ENCODE measurements at places on chromosomes 2 and 18.

GRCh38 chr2:212448698-212449097, 89.9 kb downstream of the ERBB4 start:
- no peak for DNase-seq

DNA sequence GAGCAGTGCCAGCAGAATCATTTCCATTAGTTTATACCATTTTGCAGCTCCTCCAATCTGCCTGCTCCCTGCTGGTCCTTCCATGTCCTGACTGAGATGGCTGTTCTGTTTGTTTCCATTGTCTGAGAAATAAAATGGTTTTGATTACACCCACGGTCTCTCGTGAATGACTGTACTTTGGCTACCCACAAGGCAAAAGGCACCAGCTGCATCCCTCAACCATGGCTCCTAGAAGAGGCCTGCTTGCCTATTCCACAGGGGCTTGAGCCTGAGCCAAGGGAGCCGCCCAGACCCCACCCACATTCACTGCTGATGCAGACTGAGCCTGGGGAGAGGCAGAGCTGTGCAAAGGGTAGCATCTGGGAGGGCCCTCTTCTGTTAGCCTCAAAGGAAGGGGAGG, 31.2 kb downstream of the MARCHF4 start:
- DNase-seq: peak; percentile 20

- peak; percentile 17 for DNase-seq
Measured at GRCh38 chr2:169221745-169222369, 140.5 kb downstream of the LRP2 start.

GRCh38 chr2:234245945-234246344, 195.4 kb downstream of the SPP2 start:
- DNase-seq: no peak

- DNase-seq: peak; percentile 23
Measured at GRCh38 chr2:88659538-88659915, 31.9 kb upstream of the RPIA start.

- DNase-seq: peak; percentile 40
Measured at GRCh38 chr18:12934454-12935071, 13.2 kb upstream of the SEH1L start.

DNA sequence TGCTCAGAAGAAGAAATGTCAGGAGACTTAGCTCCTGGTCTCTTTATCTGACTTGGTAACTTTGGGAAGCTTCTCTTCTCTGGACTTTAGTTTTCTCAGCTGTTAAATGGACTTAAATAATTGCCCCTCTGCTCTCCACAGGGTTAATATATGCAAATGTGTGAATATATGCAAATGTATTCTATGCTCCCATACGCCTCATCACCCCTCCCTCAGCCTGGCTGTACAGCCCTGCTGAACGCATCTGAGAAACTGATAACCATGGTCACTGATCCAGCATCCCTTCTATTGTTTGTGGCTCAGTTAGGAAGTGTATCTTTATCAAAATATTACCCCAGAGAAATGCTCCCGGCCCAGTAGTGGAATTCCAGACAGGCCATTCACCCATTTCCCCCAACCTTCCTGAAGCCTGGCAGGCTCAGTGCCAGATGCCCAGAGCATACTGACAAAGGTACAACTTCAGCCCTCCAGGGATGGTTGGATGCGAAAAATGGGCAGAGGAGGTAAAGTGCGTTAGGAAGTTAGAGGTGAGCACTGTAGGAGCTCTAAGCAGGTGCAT, 103.4 kb downstream of the DYSF start:
- no peak for DNase-seq

DNA sequence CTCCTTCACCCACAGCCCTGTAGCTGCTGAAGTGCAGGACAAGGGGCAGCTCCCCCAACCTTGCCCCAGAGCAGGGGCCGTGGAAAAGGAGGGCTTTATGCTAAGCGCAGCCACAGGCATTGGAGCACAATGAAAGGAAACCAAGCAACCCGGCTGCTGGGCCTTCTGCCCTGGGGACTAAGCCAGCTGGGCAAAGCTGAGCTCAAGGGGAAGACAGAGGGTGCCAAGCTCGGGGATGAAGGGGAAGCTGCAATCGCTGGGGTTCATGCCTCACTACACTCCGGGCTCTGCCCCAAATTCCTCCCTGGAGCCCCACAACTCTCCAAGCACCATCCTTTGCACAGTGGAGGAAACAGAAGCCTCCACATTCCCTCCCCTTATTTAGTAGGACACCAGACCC, 12.4 kb downstream of the SFXN5 start:
- no peak for DNase-seq

GRCh38 chr2:237866101-237866621, 6.7 kb downstream of the RAMP1 start:
- DNase-seq: peak; percentile 11

DNA sequence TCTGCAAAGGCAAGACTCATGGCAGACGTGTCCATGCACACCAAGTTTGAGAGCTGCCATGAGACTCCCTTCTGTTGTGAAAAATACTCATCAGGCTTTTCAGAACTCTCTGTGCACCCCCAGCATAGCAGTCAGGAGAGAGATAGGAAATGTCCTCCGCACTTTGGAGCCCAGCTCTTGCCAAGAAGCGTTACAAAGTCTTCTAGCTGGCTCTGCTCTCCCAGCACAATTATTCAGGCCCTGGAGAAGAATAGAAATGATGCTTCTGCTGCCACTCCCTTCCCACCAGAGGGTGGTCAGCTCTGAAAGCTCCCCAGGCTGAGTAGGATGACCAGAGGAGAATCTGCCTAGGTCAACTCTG, 594.4 kb upstream of the ID2 start:
- no peak for DNase-seq

- no peak for DNase-seq
Measured at GRCh38 chr2:161206471-161207032, 46.3 kb downstream of the TANK start.

DNA sequence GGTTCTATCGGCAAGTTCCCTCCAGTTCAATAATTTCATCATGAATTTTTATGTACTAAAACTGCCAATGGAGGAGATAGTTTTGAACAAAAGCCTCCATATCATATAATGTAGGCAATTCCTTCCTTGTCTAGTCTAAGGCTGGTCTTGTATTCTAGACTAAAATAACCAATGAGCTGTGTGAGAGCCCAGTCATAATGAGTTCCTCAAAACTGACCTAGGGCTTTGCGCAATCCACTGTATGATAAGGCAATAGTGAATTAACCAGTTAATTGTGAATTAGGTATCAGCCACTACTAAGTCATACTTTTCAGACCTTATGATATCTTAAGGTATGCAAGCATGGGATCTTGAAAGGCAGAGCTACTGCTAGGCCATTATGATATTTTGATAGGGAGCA, 7.6 kb upstream of the UXS1 start:
- DNase-seq: no peak

GRCh38 chr2:146108993-146109392, 1589.1 kb upstream of the ZEB2 start:
- no peak for DNase-seq

- no peak for DNase-seq
Measured at GRCh38 chr2:25388491-25388890, 46.8 kb upstream of the DNMT3A start.

DNA sequence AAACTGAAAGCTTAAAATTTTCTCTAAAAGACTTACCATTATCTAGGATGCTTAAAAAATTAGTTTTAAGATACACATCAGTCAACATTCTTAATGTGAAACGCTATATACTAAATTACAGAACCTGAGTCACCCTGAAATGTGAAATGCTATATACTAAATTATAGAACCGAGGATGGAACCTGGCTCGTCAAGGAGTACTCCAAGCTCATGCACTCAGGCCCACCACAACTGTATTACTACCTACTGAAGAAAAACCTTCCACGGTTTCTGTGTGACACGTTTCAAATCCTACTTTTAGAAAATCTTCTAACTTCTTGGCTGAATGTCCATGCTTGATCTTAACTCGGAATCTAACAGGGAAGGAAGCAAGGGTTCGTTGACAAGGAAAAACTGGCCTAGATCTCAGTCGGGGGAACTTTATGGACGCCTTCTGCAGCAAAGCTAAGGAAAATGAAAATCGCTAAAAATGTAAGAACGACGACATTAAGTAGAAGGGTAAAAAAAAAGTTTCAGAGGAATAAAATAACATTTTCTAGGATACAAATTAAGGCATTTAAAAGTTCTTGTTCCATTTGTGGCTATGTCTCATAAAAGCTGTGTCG, 1.4 kb downstream of the PRKD3 start:
- DNase-seq: no peak

GRCh38 chr2:226798422-226799210, 1.0 kb downstream of the IRS1 start:
- peak; percentile 44 for DNase-seq

GRCh38 chr2:219155054-219155644, 5.5 kb downstream of the NHEJ1 start:
- DNase-seq: peak; percentile 72

- no peak for DNase-seq
Measured at GRCh38 chr18:31098878-31099277, 3.3 kb downstream of the DSC2 start.

DNA sequence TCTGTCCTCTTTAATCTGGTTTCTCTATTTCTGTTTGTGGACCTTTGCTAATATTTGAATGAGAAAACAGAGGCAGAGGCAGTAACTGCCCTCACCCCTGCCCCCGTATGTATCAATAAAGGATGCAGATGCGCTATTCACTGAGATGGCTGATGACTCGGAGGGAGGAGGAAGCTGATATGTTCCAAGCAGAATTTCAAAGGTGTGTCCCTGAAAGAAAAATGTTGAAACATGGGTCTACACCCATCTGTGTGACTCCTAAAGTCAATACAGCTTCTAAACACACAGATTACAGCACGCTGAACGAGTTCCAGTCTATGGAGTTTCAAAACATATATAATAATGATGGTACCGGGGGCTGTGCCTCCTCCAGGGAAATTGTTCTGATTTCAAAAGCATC, 38.8 kb downstream of the EPHA4 start:
- no peak for DNase-seq

DNA sequence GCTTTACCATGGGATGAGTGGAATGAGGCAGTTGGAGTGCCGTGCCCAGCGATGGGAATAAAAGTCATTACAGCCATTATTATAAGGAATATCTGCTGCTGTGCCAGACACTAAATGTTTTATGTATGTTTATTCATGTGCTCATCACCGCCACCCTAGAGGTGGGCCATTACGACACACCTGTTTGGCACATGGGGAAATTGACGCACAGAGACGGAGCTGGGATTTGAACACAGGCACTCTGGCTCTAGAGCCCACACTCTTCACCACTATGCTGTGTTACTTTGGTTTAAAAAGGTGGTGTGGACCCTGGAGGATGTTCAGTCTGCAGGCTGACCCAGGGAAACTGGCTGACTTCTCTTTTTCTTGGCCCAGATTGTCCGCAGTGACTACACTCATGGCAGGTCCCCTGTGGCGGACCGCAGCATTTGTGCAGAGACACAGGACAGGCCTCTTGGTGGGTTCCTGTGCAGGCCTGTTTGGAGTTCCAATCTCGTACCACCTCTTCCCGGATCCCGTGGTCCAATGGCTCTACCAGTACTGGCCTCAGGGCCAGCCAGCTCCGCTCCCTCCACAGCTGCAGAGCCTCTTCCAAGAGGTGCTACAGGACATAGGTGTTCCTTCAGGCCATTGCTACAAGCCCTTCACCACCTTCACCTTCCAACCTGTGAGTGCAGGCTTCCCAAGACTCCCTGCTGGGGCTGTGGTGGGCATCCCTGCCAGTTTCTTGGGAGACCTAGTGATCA, 1.6 kb downstream of the TMEM177 start:
- no peak for DNase-seq

- DNase-seq: no peak
Measured at GRCh38 chr2:56118474-56118873, 65.3 kb upstream of the CCDC85A start.

GRCh38 chr2:9613291-9613690, 17.5 kb downstream of the YWHAQ start:
- DNase-seq: no peak

DNA sequence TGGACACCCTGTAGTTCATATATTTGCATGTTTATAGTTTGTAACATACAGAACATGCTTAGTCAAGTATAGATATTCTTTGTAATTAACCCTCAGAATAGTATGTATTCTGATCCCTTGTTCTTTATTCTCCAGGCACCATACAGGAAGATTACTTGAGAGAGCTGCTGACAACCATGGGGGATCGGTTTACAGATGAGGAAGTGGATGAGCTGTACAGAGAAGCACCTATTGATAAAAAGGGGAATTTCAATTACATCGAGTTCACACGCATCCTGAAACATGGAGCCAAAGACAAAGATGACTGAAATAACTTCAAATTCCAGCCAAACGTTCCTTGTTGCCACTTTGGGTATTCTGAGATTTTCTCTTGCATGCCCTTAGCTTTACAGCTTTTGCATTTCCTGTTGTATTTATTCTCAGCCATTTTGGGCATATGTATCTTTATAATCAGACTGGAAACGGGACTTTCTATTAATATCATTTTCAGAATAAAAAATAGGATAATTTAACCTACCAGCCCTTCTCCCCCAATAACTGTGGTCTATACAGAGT, 6.2 kb upstream of the MYL12B start:
- DNase-seq: no peak

DNA sequence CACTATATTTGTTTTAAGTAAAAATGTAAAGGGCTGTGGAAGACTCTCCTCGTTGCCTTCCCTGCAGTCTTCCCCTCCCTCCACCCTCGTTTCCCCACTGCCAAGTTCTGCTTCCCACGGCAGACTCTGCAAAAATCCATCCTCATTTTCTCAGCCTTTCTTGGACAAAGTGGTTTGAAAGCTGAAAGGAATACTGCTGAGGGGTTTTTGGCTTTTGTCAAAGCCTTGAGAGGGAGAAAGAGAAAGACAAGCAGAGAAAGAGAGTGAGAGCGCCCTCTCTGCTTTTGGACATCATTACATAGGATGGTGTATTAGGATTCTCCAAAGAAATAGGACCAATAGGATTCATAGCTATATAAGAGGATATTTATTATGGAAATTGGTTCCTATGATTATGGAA, 455.9 kb upstream of the SOX11 start:
- no peak for DNase-seq

- peak; percentile 45 for DNase-seq
Measured at GRCh38 chr2:113206251-113206650, 32.5 kb downstream of the PSD4 start.

GRCh38 chr2:188776634-188777033, 197.5 kb upstream of the COL3A1 start:
- no peak for DNase-seq

DNA sequence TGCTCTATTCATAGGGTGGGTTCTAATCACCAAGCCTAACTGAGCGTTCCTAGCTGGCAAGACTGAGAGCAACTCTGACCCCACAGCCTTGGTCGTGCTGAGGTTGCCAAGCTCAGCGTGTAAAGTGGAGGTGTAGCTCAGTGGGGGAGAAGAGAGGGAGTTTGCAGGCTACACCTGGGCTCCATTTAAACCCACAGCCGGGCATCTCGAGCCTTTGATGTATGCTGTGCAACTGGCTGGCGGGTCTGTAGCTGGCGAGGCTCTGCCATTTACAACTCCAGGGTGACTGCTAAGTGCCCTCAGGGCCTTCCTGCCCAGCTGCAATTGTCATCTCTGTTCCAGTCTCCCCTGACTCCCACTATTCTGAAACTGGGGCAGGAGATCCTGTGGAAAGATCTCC, 20.0 kb upstream of the CHRNA1 start:
- DNase-seq: no peak

DNA sequence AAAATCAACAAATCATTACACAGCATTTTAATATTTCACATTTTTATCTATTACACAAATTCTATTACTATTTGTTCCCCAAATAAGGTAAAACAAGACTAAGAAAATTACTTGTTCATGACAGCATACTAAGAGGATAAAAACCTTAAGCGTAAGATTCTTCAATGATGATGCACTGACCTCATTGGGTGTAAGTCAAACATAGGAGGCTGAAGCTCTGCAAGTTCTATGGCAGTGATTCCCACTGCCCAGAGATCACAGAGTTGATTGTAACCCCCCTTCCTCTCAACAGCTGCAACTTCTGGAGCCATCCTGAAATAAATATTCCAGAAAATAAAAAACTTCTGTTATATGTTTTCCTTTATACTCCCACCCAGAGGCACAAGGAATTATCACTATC, 82.2 kb upstream of the CDKL4 start:
- no peak for DNase-seq

All from DMS79 treated with DMSO at 0.1 percent for 48 hours (cell line).